Fibroblast of skin of right quadriceps (primary cell): ENCODE measurements at places on chromosomes 7 and 10.

DNA sequence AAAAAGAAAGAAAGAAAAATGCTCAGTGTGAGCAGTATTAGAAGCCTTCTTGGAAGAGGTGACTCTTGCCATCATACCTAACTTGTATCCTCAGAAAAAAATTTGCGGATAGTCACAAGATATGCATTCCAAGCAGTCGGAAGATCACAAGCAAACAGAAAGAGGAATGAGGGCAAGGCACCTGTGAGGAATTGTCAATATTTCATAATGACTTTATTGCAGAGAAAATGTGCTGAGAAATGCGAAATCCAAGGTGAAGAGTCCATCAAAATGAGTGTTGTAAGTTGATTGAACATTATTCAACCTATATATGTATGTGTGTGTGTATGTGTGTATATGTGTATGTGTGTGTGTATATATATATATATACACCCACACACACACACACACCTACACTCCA, 1624.7 kb upstream of the LRRTM3 start:
- DNase-seq, result no peak

DNA sequence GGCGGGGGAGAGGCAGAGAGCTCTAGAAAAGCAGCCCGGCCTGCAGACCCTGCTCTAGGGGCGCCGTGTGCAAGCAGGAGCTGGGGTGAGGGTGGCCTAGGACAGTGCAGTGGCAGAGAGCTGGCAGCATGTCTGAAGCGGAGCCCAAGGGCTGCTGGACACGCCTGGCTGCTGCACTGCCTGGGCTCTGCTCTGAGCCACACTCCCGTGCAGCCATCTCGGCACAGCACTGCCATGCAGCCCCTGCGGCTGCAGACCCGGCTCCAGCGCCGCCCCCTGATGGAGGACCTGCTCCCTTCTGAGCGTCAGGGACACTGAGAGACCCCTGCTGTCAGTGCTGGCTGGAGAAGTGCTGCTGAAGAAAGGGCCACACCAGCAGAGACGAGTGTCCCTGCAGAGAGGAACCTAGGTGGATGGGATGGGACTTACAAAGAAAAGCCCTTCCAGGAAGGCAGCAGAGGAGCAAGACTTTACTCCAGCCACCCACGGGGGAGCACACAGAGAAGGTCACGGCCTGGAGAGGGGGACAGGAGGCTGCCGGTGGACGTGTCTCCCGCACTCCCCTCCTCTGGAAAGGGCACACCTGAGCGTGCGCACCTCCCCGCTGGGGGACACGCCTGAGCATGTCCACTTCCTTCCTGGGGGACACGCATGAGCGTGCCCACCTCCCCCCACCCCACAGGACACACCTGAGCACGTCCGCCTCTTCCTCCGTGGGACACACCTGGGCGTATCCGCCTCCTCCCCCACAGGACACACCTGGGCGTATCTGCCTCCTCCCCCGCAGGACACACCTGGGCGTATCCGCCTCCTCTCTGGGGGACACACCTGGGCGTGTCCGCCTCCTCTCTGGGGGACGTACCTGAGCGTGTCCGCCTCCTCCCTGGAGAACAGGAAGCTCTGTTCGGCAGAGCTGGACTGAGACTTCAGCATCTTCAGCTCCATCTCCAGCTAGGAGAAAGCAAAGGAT, 252.9 kb downstream of the MAD1L1 start:
- DNase-seq, result no peak

DNA sequence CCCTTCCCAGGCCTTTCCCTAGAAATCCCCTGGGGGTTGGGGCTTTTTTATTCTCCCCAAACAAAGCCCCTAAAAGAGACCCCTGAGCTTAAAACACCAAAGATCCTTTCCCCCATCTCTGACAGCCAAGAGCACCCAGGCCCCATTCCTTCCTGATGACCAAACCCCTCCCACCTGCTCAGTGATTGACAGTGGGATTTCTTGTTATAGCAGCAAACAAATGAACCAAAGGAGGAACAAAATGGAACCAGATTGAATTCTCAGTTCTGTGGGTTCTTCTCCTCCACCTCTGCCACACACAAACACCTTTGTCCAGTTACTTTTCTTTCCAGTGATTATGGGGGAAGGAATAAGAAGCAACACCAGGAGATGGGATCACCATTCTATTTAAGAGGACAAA, 21.5 kb upstream of the CDHR3 start:
- no peak for DNase-seq

DNA sequence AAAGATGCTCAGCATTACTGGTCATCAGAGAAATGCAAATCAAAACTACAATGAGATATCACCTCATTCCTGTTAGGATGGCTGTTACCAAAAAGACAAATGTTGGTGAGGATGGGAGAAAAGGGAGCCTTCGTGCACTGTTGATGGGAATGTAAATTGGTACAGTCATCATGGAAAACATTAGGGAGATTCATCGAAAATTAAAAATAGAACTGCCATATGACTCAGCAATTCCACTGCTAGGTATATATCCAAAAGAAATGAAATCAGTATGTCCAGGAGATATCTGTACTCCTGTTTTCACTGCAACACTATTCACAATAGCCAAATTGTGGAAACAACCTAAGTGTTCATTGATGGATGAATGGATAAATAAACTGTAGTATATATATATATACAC, 228.1 kb downstream of the ACTR3B start:
- DNase-seq, result no peak

- peak; percentile 91 for DNase-seq
Measured at GRCh38 chr10:50326757-50327701, 75.7 kb upstream of the ASAH2 start.
